Activated naive CD4-positive, alpha-beta T cell treated with Interleukin-2 at 50 U/mL for 16 hours (primary cell): ENCODE measurements at places on chromosomes 5 and 9.

GRCh38 chr5:149200355-149200754 lies 59.1 kb downstream of the ABLIM3 start:
- DNase-seq, result no peak

DNA sequence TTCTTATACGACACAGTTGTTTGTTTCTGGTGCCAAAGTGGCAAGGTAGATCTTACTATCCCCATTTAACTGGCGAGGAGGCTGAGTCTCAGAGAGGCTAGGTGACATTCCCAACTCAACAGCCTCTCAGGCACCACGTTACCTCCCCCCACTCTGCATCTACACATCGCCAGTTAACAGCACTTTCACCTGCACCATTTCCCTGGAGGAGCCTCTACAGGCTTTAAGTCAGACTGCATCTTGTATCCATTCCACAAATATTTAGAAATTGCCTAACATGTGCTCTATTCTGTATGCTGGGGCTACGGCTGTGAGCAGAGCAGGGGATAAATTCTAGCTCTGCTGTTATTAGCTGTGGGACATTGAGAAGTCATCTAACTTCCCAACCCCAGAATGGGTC lies 168.6 kb downstream of the INSYN2B start:
- no peak for DNase-seq

DNA sequence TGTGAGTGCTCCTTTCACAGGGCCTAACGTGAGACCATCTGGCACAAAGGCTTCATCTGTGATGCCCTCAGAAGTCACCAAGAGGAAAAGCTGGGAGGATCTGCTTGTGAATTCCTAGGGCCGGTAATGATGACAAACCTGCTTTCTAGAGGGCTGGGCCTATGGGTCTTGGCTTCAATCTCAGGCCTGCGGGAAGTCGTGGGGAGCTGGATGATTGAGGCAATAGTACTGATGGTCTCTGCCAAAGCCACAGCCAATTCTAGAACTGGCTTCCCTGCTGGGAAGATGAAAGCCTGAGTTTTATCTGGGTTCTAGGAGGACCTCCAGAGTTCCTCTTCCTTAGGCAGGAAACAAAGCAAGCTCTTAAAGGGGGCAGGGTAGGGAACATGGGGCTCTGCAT lies 102.7 kb downstream of the TMEM215 start:
- no peak for DNase-seq

DNA sequence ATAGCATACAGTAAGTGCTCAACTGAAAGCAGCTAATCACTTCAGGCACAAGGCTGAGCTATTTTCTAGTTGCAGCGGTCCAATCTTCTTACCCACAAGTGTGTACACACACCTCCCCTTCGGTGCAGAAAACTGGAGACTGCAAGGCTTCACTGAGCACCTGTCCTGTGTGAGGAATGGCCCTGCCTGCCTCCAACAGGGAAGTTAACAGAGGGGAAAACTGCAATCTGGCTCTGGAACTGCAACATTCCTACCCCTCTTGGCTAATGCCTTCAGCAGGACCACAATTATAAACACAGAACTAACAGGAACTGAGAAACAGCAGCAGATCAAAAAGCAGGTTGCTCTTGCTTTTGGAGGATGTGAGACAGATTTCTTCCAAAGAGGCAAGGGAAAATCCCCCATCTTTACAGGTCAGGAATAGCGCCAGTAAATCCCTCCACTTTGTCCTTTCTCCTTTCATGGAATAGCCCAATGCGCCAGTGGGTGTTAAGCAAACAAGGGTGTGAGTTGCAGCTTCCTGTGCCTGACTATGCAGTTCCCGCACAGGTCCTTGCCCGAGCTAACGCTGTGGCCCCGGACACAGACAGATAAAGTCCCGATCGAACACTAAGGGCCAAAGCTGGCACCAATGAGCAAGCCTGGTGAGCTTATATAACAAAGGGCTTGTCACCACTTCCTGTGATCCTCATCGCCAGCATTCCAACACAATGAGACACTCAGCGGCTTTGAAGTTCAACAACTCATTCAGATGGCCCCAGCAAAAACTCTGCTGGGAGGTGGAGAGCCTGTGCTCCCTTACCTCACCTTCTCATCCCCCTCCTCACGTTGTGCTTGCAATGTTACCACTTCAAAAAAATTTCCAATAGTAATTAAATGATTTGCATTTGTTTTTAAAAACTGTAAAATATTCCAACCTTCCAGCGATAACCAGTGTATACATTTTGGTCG lies 21.5 kb downstream of the SHB start:
- no peak for DNase-seq

DNA sequence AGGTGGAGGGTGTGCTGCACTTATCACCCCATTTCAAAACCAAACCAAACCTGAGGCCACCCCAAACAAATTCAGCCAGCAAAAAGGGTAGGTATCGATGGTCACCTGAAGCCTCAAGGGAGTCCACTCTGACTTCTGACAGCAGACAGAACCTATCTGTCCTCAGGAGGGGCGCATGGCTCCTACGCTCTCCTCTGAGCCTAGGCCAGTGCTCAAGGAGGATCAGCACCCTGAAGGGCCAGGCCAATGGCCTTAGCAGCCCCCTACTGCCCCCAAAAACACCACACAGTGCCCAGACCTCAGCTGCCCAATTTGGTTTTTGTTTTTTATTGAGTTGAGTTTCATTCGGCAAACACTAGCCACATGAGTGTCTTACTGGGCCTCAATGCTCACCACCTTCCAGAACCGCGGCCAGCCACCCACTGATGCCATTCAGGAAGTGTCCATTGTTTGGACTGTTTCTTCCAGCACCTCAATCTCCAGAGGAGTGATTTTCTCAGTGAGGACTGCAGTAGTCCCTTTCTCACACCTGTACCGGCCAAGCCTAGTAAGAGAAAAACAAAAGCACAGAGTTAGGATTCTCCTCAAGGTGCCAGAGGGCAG lies 62.0 kb downstream of the PSMB7 start:
- DNase-seq, result no peak

DNA sequence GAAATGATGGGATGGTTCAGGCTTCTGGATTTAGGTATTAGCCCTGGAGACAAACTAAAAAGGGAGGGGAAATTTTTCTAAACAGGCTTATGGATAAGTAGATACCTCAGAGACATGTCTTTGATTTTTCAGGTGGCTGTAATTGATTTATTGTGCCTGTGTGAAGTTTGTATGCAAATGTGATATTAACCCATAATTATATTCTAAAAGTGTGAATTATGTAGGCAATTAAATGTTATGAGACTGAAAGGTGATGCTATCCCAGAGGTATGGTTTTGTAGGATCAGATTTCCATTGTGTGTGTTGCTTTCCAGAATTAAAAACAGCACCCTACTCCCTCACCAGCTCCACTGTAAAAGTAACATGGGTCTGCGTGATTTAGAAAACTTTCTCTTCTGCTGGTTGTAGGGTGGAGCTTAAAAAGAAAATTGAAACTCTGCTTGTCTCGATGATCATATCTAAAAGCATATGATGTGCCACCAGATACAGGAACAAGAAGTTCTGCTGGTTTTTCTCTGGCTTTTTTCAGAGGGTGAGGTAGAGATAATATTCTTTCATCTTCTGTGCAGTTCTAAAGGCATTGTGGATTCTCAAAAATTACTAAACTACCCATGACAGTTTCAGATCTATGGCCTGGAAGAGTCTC lies 71.8 kb upstream of the TAF11L2 start:
- no peak for DNase-seq

- no peak for DNase-seq
These were observed 437.0 kb downstream of the PIK3R1 start for GRCh38 chr5:68652534-68652965.

GRCh38 chr9:14908295-14909180 lies 1.7 kb downstream of the FREM1 start:
- no peak for DNase-seq

GRCh38 chr5:75510417-75510835 lies 1.0 kb downstream of the CERT1 start:
- no peak for DNase-seq

GRCh38 chr9:83056174-83056573 lies 6.8 kb downstream of the RASEF start:
- no peak for DNase-seq

DNA sequence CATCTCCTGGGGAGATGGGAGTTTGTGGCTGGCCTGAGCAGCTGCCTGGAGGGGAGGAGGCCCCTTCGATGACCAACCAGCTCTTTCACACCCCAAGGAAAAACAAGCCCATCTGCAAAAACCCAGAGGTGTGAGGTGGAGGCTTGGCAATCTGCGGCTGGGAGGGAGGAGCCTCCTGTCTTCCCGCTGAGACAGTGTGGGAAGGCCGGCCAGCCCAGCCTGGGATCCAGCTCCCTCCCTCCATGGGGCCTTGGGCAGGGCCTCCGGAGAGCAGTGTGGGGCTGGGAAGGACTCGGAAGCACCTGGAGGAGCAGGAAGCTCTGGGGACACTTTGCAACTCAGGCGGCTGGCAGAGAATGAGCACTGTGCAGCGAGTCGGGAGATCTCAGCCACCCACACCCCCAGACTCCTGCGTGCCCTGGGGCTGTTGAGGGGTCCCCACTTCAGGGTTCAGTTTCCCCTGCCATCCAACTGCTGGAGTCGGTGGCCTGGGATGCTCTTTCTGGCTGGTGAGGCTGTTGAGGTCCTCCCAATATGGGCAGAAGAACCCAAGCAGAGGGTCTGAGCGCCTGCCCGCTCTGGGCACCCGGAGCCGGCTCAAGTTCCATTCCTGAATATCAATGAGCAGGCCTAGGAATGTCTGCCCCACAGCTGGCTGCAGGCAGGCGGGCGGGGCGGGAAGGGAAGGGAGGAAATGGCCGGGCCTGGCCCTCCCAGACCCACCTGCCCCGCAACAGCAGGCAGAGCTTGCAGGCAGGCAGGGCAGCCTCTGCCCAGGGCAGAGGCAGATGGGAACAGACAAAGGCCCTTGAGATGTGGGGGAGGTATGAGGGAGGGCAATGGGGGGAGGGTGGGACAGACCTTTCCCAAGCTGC lies 101.1 kb downstream of the FGF18 start:
- no peak for DNase-seq

GRCh38 chr5:33317271-33317670 lies 123.5 kb upstream of the TARS1 start:
- no peak for DNase-seq

DNA sequence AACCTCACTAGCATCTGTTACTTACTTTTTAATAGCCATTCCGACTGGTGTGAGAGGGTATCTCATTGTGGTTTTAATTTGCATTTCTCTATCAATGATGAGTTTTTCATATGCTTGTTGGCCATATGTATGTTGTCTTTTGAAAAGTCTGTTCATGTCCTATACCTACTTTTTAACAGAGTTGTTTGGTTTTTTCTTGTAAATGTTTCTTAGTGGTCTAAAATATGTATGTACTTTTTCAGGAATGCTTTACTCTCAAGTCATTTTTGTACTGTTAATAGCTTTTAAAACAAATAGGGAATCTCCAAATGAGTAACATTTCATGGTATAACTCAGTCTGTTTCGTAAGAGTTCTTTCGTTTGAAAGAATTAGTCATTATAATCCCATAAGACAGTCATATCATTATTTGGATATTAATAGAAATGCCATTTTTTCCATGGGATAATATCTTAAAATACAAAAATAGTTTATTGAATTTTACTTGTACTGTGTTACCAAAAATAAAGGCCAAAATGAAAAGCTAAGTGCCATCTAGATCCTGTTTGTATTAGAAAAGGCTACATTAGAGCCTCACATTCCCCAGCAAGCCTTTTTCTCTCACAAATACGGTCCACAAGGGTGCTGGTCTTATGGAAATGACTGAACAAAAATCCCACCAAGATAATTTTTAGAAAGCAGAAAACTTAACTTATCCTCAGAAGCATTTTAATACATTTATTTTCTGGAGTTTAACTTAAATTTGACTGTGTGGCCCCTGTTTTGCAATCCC lies 247.7 kb downstream of the PJA2 start:
- DNase-seq, result no peak

- no peak for DNase-seq
These were observed 730 bp downstream of the ZMYND19 start for GRCh38 chr9:137589441-137590122.

DNA sequence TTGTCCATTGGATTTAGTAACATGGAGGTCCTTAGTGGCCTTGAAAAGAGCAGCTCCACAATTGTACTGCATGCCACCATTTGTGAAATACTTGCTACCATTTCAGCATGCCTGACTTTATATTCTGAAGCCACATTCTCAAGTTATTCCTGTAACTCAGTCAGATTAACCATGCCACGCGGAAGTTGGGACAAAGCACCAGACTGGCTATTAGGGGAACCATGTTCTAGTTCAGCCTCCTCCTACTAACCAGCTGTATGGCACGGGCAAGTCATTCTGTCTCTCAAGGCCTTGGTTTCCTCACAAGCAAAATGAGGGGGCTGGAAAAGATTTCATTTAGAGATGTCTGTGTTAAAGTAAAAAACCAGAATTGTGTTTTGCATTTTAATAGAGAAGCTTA lies 418.0 kb downstream of the PLK2 start:
- DNase-seq, result no peak

DNA sequence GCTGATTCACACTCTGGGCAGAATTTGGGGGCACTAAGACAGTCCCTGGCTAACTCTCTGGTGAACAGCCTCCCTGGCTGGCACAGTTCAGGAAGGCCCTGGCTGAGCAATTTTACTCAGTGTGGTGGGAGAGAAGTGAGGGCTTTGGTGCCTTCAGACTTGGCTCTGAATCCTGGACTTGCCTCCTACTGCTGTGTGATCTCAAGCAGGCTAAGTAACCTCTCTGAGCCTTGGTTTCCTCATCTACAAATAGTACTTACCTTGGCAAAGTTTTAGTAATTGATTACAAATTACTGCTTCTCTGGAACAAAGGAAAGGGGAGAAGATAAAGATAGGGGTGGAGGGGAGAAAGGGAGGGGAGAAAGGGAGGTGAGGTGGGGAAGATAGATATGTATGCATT lies 153.8 kb downstream of the DROSHA start:
- no peak for DNase-seq

DNA sequence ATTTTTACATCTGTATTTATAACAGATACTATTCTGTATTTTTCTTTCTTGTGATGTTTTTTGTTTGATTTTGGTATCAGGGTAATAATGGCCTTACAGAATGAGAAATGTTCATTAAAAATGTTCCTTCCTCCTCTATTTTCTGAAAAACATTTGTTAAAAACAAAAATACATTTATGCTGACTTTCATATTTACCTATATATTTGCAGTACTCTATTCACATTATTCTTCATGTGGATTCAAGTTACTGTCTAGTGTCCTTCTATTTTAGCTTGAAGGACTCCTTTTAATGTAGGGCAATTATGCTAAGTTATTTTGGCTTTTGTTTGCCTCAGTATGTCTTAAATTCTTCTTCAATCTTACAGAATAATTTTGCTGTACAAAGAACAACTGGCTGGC lies 5.1 kb downstream of the CCDC112 start:
- DNase-seq, result no peak

GRCh38 chr9:99373912-99374311 lies 151.8 kb downstream of the SEC61B start:
- no peak for DNase-seq

GRCh38 chr9:7209016-7209715 lies 451.4 kb downstream of the KDM4C start:
- no peak for DNase-seq

GRCh38 chr9:87793292-87793691 lies 67.4 kb downstream of the CTSL start:
- no peak for DNase-seq
